Stimulated activated CD8-positive, alpha-beta memory T cell treated with anti-CD3 and anti-CD28 coated beads, Interleukin-4, amount 100 ng/mL, for 4 hours (primary cell): ENCODE measurements at places on chromosomes 7 and 10.

DNA sequence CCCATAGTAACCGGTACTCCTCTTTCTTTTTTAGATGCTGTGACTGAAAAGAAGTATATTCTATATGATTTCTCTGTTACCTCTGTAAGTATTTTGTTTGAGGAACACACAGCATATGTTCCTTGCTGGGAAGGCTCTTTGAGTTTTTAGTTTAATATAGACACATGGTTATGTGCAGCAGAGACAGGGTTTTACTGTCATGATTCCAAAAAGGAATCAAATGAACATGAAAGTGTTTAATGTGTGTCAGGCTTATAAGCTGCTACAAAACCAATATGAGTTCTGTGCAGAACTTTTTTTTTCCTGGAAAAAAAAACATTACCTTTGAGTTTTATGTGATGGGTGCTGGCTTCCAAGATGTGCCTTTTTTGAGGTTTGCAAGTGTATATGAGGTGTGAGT, 50.4 kb downstream of the MGAM2 start:
- DNase-seq, result no peak

- DNase-seq, result no peak
These were observed 1063.0 kb upstream of the AUTS2 start for GRCh38 chr7:68535266-68535665.

GRCh38 chr7:122014697-122015096, 129.4 kb downstream of the AASS start:
- DNase-seq, result no peak

GRCh38 chr7:17031906-17032551, 150.2 kb upstream of the AGR3 start:
- DNase-seq, result no peak

DNA sequence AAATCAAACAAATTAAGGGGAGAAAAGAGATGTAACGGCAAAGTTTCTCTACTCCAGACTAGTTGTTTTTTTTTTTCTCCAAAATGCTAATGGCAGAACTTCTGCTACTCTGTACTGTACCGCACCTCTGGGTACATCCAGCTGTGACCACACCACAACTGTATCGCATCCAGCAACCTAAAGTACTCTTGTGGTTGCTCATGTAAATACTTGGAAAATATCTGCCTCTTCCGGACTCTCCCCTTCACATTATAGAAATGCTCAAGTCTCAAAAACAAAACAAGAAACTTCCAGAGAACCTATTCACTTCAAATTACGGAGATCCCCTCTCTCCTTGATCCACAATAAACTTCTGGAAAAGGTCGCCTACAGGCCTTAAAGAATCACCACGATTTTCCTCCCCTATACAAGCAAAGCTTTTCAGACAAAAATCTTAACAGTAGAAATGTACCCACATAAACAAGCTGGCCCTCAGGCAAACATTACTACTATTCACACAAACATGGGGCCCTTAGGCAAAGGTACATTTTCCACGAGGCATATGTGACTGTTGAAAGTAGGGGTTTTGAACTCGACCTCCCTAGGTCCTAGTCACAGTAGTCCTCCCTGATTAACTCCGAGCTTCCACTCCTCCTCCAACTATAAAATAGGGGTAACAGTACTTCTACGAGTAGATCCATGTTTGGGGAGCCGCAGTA, 222.9 kb upstream of the MKLN1 start:
- DNase-seq, result no peak

- DNase-seq, result no peak
These were observed 14.9 kb downstream of the MAD1L1 start for GRCh38 chr7:2217716-2218443.

DNA sequence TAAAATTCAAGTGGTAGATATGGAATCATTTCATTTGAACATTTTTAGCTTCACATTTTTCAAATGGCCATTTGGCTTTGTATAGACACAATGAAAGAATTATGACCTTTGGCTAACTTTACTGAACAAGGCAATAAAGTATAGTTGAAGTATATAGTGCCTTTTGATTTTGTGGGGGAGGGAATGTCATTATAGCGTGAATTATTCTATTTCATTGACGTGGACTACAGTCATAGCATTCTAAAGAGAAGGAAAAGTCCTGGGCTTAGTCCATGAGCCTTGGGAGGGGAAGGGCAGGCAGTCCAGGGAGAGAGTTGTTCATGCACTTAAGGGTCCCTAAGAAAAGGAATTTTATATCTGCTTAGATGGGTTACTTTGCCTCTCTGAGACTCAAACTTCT, 181.4 kb upstream of the GPR26 start:
- DNase-seq, result no peak

DNA sequence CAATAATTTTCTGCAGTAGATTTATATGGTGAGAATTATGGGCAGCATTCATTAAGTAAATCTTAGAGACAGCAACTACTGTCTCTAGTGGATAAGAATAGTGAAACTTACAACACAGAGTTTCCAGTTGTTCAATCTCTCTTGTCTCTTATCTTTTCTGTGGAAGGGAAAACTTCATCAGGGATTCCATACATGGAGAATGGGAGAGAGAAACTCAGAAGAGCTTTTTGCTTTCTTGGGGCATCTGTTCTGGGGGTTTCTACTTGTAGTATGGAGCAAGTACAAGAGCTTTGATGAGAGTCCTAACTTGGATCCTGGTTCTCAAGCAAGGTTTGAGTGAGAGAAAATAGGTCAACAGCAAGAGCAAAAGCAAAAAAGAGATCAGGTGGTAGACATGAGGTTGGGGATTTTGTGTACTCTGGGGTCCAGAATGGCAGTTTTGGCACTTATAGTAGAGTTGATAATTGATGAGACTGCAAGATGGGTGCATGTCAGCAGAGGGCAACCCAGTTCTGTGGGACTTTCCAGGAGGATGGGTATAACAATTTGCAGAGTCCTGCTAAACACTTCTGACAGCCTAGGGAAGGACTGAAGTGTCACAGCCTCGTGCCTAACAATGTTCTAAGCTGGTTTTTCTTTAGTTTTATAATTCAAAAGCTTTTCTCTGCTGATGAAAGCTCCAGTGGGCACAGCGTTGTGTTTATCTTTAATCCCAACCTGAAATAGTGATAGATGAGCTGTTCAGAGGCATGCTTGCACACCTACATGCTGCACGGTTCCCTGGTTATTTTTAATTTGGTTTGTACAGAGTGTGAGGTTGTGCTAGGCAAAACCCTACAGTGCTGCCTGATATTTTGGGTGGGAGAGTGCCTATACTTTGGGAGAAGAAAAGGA, 32.0 kb upstream of the STRIP2 start:
- DNase-seq, result no peak

DNA sequence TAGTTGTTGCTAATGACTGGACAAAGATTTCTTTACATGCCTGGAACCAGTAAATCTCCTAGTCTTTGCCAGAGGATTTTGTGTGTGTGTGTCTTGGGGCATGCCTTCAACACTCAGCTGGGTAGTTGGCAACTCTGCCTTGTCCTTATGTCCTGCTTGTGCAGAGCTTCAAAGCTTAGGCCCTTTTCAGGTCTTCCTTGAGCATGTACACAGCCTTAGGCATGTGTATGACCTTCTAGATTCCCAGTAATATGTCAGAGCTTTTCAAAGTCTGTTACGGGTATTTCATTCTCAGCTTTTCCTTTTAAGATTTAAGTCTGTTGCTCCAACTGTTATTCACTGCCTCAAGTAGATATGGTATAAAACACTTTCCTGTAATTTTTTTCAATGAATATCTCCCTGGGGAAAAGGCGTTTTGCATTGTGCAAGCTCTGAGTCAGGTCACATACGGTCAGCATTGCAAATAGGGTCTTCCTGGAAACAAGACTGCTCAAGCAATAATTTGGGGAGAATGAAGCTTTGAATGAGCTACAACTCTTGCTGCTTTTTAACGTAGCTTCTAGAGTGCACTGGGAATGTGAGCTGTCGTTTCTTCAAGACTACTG, 25.5 kb downstream of the SHOC2 start:
- DNase-seq, result no peak

GRCh38 chr7:137169282-137169698, 174.2 kb downstream of the PTN start:
- no peak for DNase-seq

- DNase-seq, result no peak
These were observed 18.5 kb downstream of the KIAA1549 start for GRCh38 chr7:138962561-138963270.
